Regular cardiac myocyte (primary cell): ENCODE measurements at places on chromosomes 1 and 21. TPM values are rescaled to one million over a fixed set of nuclear protein-coding genes. Genes with fewer than 3 reads are reported as not detected.

The PCP4 gene
- not detected in 2 replicates for total RNA-seq

The DEPDC1 gene
- total RNA-seq: 4.2 and 64.8 TPM in 2 replicates

The SPRR1A gene
- not detected in 2 replicates for total RNA-seq

The OR2L13 gene
- total RNA-seq: under 0.01 TPM in 1 of 2 replicates, not detected in the other

The MANEAL gene
- 0.38 and 0.56 TPM in 2 replicates for total RNA-seq

The COL18A1 gene
- total RNA-seq: 52.7 and 56.4 TPM in 2 replicates

The BRINP3 gene
- total RNA-seq: not detected in 2 replicates

The RUNX1 gene
- 15.1 and 31.0 TPM in 2 replicates for total RNA-seq

The CYP4X1 gene
- under 0.01 and 1.7 TPM in 2 replicates for total RNA-seq

The SPRR5 gene
- total RNA-seq: not detected in 2 replicates

The AMIGO1 gene
- total RNA-seq: 0.58 and 1.7 TPM in 2 replicates

The SLC5A9 gene
- total RNA-seq: not detected in 2 replicates

The RGS1 gene
- under 0.01 TPM in 1 of 2 replicates, not detected in the other for total RNA-seq

The EVI5 gene
- 75.3 and 87.9 TPM in 2 replicates for total RNA-seq

The PADI4 gene
- total RNA-seq: not detected in 2 replicates

The DAP3 gene
- 89.9 and 103 TPM in 2 replicates for total RNA-seq

The TSTD1 gene
- 19.6 and 41.4 TPM in 2 replicates for total RNA-seq

The FNDC5 gene
- 0.38 and 0.85 TPM in 2 replicates for total RNA-seq

The TNFRSF4 gene
- not detected in 2 replicates for total RNA-seq

The AXDND1 gene
- 1.1 and 1.2 TPM in 2 replicates for total RNA-seq

The TMEM52 gene
- 0.19 TPM in 1 of 2 replicates, not detected in the other for total RNA-seq

The SPRR2G gene
- not detected in 2 replicates for total RNA-seq

The MRPS15 gene
- 44.5 and 88.0 TPM in 2 replicates for total RNA-seq

The COL6A2 gene
- total RNA-seq: 673 and 1,285 TPM in 2 replicates

The RNU1-4 gene
- under 0.01 TPM in 2 replicates for total RNA-seq

The ALG14 gene
- total RNA-seq: 1.1 and 3.1 TPM in 2 replicates

The RABGGTB gene
- total RNA-seq: 110 and 127 TPM in 2 replicates

The TNFAIP8L2 gene
- not detected in 2 replicates for total RNA-seq

The PLEKHA6 gene
- total RNA-seq: under 0.01 TPM in 2 replicates

The OR10J1 gene
- total RNA-seq: not detected in 2 replicates

The S100A7 gene
- total RNA-seq: not detected in 2 replicates

The CTSE gene
- total RNA-seq: not detected in 2 replicates

The NHLH2 gene
- total RNA-seq: under 0.01 TPM in 1 of 2 replicates, not detected in the other

The CYP4A11 gene
- not detected in 2 replicates for total RNA-seq

The IPO13 gene
- total RNA-seq: 19.9 and 20.3 TPM in 2 replicates

The C4BPA gene
- total RNA-seq: not detected in 2 replicates

The ESRRG gene
- total RNA-seq: under 0.01 TPM in 1 of 2 replicates, not detected in the other

The FCRL2 gene
- total RNA-seq: not detected in 2 replicates

The ICOSLG gene
- total RNA-seq: 0.19 and 0.85 TPM in 2 replicates

The TRMT13 gene
- 10.7 and 14.4 TPM in 2 replicates for total RNA-seq

The PCBP3 gene
- 1.5 and 6.2 TPM in 2 replicates for total RNA-seq

The ZNF691 gene
- 8.4 and 13.2 TPM in 2 replicates for total RNA-seq

The LCE1B gene
- not detected in 2 replicates for total RNA-seq

The UBXN10 gene
- under 0.01 and 0.28 TPM in 2 replicates for total RNA-seq

The CLCN6 gene
- 5.0 and 12.1 TPM in 2 replicates for total RNA-seq

The TMIGD3 gene
- not detected in 2 replicates for total RNA-seq

The HLX gene
- total RNA-seq: 9.6 and 18.9 TPM in 2 replicates

The SLAMF9 gene
- 0.28 TPM in 1 of 2 replicates, not detected in the other for total RNA-seq

The CACNA1S gene
- not detected in 2 replicates for total RNA-seq

The BEST4 gene
- under 0.01 and 0.28 TPM in 2 replicates for total RNA-seq

The PFKFB2 gene
- 1.5 and 6.5 TPM in 2 replicates for total RNA-seq

The CCDC185 gene
- total RNA-seq: under 0.01 TPM in 1 of 2 replicates, not detected in the other

The JAM2 gene
- under 0.01 and 2.0 TPM in 2 replicates for total RNA-seq

The NBPF11 gene
- total RNA-seq: 2.5 and 3.9 TPM in 2 replicates
